CD4-positive, alpha-beta T cell (primary cell): ENCODE measurements at places on chromosomes 5 and 9.

DNA sequence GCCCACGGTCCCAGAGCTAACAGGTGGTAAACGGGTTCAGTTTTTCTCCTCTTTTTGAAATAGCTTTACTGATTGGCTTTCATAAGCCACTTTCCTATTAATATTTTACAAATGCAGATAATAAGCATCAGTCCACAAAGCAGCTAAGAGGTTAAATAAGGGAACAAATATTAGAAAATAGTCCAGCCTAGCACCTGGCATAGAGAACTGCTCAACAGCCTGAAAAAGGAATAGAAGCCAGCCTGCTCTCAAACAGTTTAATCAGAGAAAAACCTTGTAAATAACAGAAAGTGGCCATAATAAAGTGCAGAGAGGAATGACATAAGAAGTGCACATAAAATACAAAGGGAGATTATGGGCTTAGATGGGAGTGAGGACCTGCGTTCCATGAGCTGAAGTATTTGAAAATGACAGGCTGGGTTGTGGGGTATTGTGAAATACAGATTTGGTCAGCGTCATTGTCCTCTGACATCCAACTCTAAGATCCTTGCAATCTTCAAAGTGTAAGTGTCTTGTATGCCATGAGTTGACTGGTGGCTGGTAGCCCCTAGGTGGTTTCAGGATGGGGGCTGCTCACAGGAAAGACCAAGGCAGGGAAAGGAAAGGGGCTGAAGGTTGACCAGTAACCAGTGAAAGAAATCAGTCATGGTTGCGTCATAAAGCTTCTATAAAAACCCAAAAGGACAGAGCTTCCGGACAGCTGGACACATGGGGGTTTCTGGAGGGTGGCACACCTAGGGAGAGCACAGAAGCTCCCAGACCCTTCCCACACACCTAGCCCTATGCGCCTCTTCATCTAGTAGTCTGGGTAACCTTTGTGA, 32.4 kb downstream of the MYO10 start:
- no peak for DNase-seq

- DNase-seq, result no peak
These were observed 88.2 kb upstream of the OSMR start for GRCh38 chr5:38757451-38758245.

- DNase-seq, result no peak
These were observed 129.5 kb upstream of the DPYSL3 start for GRCh38 chr5:147639321-147639720.

- peak; percentile 41 for DNase-seq
These were observed 6.7 kb downstream of the NRARP start for GRCh38 chr9:137295238-137295811.

GRCh38 chr9:36937346-36937745, 96.7 kb downstream of the PAX5 start:
- no peak for DNase-seq

DNA sequence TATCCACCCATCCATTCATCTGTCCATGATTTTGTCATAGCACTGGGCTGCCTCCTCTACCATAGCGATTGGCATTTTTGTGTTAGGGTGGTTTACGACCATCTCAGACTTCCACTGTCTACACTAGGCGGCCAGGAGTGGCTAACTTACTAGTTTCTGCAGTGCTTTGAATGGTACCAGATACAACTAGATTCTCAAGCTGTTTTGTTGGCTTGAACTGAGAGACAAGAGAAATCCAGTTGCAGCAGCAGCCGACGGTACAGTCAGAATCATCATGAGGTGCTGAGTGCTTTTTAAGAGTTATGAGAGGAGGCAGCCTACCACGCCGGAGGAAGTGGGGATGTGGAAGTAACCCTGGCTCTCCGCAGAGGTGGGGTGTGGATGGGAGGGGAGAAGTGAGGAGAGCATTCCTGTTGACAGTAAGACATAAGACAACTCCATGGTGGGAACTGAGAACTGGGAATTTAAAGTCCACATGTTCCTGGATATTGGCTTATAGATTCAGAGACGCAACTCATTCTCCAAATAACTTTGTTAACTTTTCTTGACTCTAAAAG, 27.9 kb downstream of the COL5A1 start:
- DNase-seq, result no peak

- DNase-seq, result no peak
These were observed 66.6 kb upstream of the GARNL3 start for GRCh38 chr9:127197861-127198430.

DNA sequence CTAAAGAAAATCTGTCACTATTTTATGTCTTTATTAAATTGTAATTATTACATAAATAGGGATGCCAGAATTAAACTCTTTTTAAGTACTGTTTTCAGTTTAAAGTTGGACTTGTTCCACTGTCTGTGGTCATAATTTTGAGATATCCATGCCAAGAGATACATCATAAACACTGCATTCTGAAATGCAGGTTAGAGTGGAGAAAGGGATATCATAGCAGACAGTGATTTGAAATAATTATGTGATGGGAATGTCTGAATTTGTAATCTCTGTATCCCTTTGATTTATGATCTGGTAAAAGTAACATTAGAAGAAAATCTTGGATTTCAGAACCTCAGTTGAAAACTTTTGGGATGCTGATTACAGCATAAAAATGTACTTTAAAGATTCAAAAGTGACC, 222.1 kb downstream of the GOLPH3 start:
- DNase-seq, result no peak

DNA sequence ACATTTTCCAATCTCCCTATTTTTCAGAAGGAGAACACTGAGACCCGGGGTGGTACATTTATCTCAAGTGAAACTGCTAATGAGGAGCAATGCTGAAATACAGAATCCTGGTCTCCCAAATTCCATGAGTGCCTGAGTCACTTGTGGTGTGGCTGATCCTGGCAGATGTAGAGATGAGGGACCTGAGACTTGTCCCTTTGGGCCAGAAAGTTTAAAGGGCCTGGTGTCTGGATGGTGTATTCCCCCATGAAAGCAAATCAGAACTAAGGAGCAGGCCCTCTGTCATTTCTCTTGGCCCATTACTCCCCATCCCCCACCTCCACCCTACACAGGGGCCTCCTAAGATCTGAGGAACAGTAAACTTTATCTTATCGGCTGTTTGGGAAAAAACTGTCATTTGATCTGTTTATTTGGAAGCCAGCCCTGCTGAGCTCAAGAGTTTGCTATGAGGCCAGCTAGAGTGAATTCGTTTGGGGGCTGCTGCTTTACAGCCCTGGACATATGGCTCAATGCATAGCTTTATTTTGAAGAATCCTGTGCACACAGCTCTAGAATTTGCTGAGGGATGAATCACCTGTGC, 140.3 kb downstream of the LHFPL2 start:
- DNase-seq, result no peak

GRCh38 chr5:133744051-133744959, 132.0 kb upstream of the FSTL4 start:
- peak; percentile 10 for DNase-seq

DNA sequence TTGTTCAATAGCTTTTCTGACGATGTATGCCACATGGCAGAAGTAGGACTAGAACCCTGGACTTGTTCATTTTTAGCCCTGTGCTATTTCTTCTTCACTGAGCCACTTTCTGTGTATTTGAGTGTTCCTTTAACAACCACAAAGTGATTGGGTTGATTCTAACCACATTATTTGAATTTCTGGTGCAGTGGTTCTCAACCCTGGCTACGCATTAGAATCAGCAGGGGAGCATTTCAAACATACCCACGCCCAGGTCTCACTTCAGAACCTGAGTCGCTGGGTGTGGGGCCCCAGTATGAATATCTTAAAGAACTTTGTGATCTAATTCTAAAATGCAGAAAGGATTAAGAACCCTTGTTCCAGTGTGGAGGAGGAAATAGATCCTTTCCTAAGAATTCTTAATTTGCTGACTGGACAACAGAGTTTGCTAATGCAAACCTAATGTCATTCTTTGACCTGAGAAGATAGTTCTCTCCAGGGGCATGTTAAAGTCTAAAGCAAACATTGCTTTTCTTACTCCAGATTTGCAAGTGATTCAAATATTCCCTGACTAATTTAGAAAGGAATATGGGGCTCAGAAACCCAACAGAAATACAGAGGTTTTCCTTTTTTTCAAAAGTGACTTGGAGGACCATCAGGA, 75.4 kb upstream of the GDNF start:
- DNase-seq, result no peak

DNA sequence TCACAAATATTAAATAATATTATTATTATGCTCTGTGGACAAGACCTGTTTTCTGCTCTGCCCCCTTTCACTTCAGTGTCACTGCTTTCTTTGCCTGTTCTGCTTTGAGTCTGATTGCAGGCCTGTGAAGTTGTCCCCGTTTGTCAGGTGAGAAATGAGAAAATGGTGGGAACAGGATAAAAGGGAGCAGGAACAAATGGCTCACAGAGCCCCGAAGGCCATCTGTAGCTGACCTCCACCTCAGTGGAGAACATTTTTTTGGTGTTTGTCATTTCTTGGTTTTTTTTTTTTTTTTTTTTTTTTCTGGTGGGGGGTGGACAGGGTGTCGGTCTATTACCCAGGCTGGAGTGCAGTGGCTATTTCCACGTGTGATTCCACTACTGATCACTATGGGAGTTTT, 13.2 kb upstream of the S100Z start:
- DNase-seq, result no peak

DNA sequence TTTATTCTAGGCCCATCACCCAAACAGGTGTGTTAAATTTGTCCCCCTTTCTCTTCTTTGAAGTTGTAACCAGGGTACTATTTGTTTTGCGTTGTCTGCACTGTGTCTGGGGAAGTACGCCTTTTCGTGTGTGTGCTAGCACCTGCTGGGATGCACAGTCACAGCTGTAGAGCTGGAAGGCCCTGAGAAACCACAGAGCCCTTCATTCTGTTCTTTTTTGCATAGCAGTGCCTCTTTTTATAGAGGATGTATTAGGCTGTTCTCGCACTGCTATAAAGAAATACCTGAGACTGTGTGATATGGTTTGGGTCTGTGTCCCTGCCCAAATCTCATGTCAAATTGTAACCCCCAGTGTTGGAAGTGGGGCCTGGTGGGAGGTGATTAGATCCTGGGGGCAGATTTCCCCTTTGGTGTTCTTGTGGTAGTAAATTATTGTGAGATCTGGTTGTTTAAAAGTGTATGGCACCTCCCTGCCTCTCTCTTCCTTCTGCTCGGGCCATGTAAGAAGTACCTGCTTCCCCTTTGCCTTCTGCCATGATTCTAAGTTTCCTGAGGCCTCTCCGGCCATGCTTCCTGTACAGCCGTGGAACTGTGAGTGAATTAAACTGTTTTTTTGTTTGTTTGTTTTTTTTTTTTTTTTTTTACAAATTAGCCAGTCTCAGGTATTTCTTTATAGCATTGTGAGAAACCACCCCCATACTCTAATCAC, 14.0 kb downstream of the SEC61B start:
- DNase-seq, result no peak

- DNase-seq, result no peak
These were observed 395.4 kb downstream of the DTWD2 start for GRCh38 chr5:118593003-118593328.

DNA sequence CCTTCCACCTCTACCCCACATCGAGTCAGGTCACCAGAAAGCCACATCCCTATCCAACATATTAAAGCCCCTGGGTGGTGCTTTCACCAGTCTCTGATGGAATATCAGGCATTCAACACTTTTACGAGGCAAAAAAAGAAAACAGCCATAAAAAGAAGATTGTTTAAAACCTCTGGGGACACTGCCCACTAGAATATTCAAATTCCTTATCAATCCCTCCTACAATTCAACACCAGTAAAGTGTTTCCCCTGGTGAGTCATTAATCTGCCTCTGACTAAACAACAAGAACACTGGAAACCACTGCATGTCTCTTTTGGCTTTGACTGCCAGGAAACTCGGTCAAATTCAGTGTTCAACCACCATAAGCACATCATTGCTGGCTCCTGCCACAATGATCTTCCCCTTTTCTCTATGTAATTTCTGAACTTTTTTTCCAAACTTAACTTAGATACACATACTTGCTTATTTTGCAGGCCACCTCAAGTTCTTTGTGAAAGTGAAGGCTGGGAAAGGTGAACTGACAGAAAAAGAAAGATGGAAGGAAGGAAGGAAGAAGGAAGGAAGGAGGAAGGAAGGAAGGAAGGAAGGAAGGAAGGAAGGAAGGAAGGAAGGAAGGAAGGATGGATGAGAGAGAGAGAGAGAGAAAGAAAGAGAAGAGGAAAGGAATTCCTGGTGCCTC, 105.3 kb downstream of the PAX5 start:
- DNase-seq, result no peak

DNA sequence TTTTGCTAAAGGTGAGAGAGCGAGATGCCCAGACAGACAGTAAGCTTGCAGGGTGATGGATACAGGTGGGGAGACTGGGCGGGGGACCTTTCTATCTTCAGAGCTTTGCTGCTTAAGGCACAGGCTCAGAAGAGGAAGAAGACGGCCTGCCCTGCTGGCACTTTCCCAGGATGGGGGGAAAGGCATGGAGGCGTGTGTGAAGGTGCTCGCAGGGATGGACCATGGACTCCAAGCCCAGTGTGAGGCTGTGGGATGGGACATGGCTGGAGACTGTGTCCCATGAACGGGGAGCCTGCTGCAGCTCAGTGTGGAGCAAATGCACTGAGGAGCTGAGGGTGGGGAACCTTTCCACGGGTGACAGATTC, 243.2 kb upstream of the IRX4 start:
- no peak for DNase-seq

DNA sequence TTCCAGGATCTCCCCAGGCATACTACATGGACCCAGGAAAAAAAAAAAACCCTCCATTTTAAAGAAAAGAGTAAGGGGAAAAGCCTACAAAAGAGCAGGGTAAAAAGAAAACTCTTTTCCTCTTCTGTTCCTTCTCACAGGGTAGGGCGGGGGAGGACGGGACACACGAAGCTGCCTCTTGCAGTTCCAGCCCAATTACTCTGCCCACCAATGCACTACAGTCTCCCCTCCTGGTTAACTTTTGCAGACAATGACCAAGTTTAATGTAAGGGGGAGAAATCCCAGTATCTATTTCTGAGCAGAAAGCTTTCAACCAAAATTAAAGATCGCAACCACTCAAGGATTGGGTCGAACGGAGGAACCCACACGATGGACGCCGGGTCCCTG, 1.3 kb downstream of the BRD3 start:
- no peak for DNase-seq

DNA sequence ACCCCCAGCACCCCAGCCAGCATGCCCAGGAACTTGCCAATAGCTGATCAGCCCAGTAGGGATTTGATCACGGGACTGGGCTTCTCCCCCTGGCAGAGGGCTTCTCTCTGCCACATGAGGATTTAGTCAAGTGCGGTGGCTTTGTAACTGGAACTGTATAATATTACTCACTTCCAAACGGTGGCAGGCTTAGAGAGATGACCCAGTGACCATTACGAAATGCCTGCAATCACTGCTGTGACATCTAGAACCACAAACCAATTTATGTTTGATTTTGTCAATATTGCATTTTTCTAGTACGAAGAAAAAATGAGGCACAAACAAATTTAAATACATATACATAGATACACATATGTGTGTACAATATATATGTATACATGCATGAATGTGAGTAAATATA, 192.1 kb downstream of the ERCC6L2 start:
- no peak for DNase-seq
